ENCODE measurements at places on chromosomes 12 and 14.

- DNase-seq: no peak
These were observed 195.0 kb upstream of the AMIGO2 start for GRCh38 chr12:47274760-47275159.

DNA sequence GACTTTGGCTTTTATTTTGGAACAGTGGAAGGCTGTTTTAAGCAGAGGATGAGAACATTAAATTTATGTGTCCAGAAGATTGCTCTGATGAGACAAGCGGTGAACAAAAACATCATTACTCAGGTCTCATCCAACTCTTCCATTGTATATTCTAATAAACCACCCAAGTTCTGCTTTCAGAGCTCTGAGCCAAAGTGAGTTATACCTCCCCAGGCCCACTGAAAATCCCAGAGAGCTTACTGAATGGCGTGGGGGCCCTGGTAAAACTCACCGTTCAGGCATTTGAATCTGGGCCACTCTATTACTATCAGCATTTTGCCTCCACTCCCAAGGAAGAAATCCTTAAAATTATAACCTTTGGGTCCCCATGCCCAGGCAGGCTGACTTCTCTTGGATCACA, 122.0 kb upstream of the HIF1A start:
- no peak for DNase-seq

DNA sequence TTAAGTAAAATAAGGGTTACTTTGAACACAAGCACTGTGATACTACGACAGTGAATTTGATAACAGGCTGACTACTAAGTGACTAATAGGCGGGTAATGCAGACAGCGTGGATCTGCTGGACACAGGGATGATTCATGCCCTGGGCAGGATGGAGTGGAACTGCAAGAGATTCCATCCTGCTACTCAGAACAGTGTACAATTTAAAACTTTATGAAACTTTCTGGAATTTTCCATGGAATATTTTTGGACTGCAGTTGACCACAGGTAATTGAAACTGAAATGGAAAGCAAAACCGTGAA, 46.0 kb downstream of the YEATS4 start:
- no peak for DNase-seq

- peak; percentile 17 for DNase-seq
These were observed at the start of gene NPC2 for GRCh38 chr14:74492776-74493342. Gene NPC2, minus strand, starts transcription at chr14:74493305. Its CDS starts 31 bp downstream, at chr14:74493274.

GRCh38 chr12:22481547-22482104, 62.7 kb downstream of the C2CD5 start:
- no peak for DNase-seq

- DNase-seq: no peak
These were observed 52.9 kb downstream of the ANO6 start for GRCh38 chr12:45268672-45269411.

GRCh38 chr12:103832048-103832997, 8.7 kb downstream of the NT5DC3 start:
- DNase-seq: no peak

DNA sequence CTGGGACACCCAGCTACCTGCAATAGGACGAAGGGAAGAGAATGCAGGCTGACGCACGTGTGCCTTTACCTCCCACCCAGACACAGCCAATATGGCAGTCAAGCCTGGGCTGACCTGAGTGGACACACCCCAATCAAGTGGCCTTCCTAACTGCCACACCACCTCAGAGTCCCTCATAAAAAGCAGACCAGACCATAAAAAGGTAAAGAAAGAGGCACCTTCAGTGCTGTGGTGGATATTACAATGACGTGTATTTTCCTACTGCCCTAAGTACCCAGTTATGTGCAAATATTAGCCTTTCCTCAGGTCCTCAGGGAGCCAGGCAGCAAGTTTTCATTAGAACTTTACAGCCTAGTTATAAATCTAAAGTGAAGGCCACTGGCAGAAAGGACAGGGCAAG, 75.8 kb downstream of the KCNK10 start:
- DNase-seq: no peak

DNA sequence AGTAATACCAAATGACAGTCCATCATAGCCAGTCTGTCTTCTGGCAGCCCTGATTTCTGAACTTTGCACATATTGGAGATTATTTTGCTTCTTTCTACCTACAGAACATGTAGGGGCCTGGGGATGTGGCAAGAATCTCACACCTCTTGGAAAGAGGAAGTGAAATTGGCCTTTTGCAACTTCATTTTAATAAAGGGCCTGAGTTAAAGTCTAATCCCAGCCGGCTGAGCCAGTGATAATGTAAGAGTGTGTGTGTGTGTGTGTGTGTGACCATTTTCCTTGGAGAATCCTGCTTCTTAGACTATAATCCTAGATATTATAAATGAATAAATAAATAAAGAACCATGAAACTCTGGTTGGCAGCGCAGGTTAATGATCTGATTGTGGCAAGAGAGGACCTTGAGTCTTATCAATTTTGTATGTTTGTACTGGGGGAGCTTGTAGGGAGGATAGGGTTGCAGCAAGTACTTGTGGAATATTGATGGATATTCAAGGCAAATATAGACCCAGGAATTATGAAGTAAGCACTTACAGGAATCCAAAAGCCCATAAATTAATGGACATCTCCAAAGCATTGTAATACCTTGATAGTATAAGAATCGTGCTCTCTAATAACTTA, 233.2 kb upstream of the AMIGO2 start:
- no peak for DNase-seq

All from hematopoietic multipotent progenitor cell treated with erythropoietin and hydrocortisone succinate and interleukin-3 and kit ligand, for 17 days (in vitro differentiated cells).